ENCODE measurements at places on chromosomes 16 and 17. TPM values are rescaled to one million over a fixed set of nuclear protein-coding genes. Genes with fewer than 3 reads are reported as not detected.

The SLC52A1 gene
- polyA plus RNA-seq, result 0.39 TPM

The CTRB2 gene
- polyA plus RNA-seq, result not detected

The PLCD3 gene
- 171 TPM for polyA plus RNA-seq

The GPR179 gene
- under 0.01 TPM for polyA plus RNA-seq

The SCARF1 gene
- polyA plus RNA-seq, result 0.07 TPM

The KRTAP16-1 gene
- not detected for polyA plus RNA-seq

The KRT24 gene
- not detected for polyA plus RNA-seq

The CBX2 gene
- polyA plus RNA-seq, result 3.6 TPM

The LGALS9B gene
- polyA plus RNA-seq, result not detected

The TMIGD1 gene
- polyA plus RNA-seq, result not detected

The SLFN12 gene
- polyA plus RNA-seq, result 6.2 TPM

The GNGT2 gene
- not detected for polyA plus RNA-seq

The HBA2 gene
- polyA plus RNA-seq, result not detected

The ALOX12B gene
- 0.22 TPM for polyA plus RNA-seq

The KCNH6 gene
- not detected for polyA plus RNA-seq

The KRT9 gene
- polyA plus RNA-seq, result 0.35 TPM

All from mammary epithelial cell (primary cell).